ENCODE measurements at places on chromosomes 4 and X. TPM values are rescaled to one million over a fixed set of nuclear protein-coding genes. Genes with fewer than 3 reads are reported as not detected.

DNA sequence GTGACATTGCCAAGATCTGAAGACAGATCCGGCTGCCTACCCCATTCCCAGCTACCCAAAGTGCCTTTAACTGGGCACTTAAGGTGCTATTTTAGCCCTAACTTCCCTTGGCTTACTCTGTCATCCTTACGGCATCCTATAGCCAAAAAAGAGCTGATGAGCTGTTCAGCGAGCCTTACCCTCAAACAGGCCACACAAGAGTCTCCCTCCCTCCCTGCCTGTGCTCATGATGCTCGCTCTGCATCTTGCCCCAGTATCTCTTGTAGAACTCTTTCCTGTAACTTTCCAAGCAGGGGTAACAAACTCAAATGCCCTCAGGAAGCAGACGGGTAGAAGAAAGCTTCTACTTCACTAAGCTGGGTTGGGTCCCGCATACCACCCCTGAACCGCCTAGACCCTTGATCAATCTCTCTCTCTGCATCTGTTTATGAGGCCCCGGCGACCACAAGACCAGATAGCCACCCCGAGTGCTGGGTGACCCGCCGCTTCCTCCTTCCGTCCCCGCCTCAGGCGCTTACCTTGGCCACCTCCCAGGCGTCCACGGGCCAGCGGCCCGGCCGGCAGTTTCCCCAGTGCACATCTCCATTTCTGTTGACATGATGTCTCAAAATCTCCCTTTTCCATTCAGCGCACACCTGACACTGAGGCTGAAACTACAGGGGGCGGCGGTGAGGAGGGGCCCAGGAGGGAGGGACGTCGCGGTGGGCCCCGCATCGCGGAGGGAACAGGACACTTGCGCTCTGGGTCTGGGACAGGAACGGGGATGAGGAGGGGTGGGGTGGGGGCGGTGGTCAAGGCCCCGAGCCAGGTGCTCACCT is 663 bp downstream of the CXorf38 start:
- H3K36me3 ChIP-seq, result peaks cover 22% of the 10 kb centered on the region
- peak overlapping the region; percentile 98 for H3K4me3 ChIP-seq
- DNase-seq, result peak; percentile 31
- peak overlapping the region; percentile 97 for H3K27ac ChIP-seq
- peaks cover 27% of the 10 kb centered on the region for H3K4me1 ChIP-seq

The SLC9A6 gene
- total RNA-seq, result 17.2 TPM

- no peak overlapping the region for H3K4me3 ChIP-seq
- no peaks in the 10 kb centered on the region for H3K27me3 ChIP-seq
- H3K27ac ChIP-seq, result no peak overlapping the region
- no peaks in the 10 kb centered on the region for H3K36me3 ChIP-seq
- no peak for DNase-seq
Observed at GRCh38 chrX:36087366-36087765, 167.8 kb downstream of the CFAP47 start.

DNA sequence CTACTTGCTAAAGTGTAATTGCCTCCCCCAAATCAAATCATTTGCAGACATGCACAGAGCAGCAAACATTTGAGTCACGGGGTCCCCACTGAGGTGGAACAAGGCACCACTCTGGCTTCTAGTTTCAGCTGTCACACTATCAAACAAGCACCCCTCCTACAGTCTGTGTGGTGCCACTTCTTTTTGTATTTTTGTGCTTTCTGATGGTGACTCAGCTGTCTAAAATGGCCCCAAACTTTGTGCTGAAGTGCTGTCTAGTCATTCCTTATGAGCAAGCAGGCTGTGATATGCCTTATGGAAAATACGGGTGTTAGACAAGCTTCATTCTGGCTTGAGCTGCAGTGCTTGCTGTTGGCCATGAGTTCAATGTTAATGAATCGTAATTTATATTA is 15.4 kb downstream of the IGFBP7 start:
- H3K36me3 ChIP-seq, result no peaks in the 10 kb centered on the region
- H3K27me3 ChIP-seq, result peaks cover 25% of the 10 kb centered on the region
- DNase-seq, result no peak
- H3K27ac ChIP-seq, result no peak overlapping the region
- no peaks in the 10 kb centered on the region for H3K4me1 ChIP-seq

The NSUN7 gene
- not detected for total RNA-seq

- no peak for DNase-seq
- H3K4me1 ChIP-seq, result no peaks in the 10 kb centered on the region
- no peaks in the 10 kb centered on the region for H3K36me3 ChIP-seq
- no peak overlapping the region for H3K27ac ChIP-seq
Observed at GRCh38 chrX:11888421-11888820, 130.4 kb downstream of the MSL3 start.

The RAB40AL gene
- total RNA-seq, result 0.31 TPM

GRCh38 chrX:17496407-17496806 is 121.4 kb downstream of the NHS start:
- no peaks in the 10 kb centered on the region for H3K4me1 ChIP-seq
- H3K36me3 ChIP-seq, result no peaks in the 10 kb centered on the region
- H3K4me3 ChIP-seq, result no peak overlapping the region
- no peaks in the 10 kb centered on the region for H3K27me3 ChIP-seq

DNA sequence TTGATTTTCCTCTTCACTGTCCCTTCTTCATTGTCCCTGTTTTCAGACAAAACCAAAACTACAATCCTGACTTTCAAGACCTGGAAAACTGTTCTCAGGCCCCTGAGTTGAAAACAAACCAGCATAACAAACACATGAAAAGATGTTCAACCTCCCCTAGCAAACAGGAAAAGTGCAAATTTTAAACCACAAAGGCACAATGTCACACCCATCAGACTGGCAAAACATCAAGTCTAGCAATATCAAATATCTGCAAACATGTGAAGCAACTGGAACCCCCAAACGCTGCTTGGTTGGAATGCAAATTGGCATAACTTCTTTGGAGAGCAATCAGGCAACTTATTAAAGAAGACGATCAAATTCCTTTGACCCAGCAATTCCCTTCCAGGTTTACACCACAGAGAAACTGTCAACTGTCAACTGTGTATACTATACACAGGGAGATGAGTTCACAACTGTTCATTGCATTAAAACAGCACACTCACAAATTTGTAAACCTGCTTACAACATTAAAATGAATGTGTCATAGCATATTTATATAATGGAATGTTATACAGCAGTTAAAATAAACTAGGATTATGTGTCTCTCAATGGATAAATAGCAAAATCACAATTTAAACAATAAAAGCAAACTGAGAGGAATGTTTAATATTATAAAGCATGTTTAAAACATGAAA is 7.0 kb downstream of the USP46 start:
- H3K27ac ChIP-seq, result peak overlapping the region; percentile 78
- peaks cover 26% of the 10 kb centered on the region for H3K36me3 ChIP-seq
- DNase-seq, result no peak
- peak overlapping the region; percentile 10 for H3K4me3 ChIP-seq
- no peaks in the 10 kb centered on the region for H3K27me3 ChIP-seq

The MMRN1 gene
- 0.40 TPM for total RNA-seq

DNA sequence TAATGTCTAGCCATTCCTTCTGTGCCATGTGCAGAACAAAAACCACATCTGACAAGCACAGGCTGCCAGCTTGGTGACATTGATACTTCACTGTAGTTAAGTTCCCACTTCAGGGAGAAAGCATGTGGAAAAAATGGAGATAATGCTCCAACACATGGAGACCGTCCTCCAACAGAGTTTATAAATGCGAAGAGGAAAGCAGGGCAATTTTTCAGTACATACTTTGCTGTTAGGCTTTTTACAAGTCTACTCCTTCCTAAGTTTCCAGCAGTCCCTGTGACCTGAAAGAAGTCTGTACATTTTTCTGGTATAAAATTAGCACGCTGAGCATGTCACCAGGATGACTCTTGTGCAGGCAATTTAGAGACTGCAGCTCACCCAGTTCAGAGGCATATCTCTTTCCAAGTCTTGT is 766.9 kb upstream of the IGFBP7 start:
- H3K4me3 ChIP-seq, result no peak overlapping the region
- no peaks in the 10 kb centered on the region for H3K36me3 ChIP-seq
- no peaks in the 10 kb centered on the region for H3K4me1 ChIP-seq
- H3K27me3 ChIP-seq, result no peaks in the 10 kb centered on the region
- no peak overlapping the region for H3K27ac ChIP-seq
- DNase-seq, result no peak

The LPAR4 gene
- total RNA-seq, result not detected

- no peaks in the 10 kb centered on the region for H3K27me3 ChIP-seq
- DNase-seq, result no peak
- H3K4me1 ChIP-seq, result no peaks in the 10 kb centered on the region
- no peak overlapping the region for H3K4me3 ChIP-seq
- H3K36me3 ChIP-seq, result no peaks in the 10 kb centered on the region
- no peak overlapping the region for H3K27ac ChIP-seq
Observed at GRCh38 chrX:96984538-96984937, 100.8 kb downstream of the RPA4 start.

DNA sequence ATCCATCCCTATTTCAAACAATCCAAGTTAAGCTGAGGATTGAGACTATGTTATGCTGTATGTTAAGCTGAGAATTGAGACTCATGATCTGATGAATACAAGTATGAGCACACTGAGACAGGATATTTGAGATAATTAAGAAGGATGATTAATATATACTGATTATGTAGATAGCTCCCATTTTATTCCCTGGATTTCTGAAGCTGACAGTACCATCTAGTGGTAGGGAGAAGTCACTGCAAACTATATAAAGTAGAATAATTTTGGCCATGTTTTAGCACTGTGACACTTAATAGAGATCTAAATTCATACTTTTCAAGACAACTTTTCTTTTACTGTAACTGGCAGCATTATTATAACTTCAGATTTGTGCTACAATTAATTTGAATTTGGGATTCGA is 63.8 kb upstream of the HPRT1 start:
- peaks cover 10% of the 10 kb centered on the region for H3K36me3 ChIP-seq
- H3K27me3 ChIP-seq, result no peaks in the 10 kb centered on the region
- no peak overlapping the region for H3K27ac ChIP-seq
- no peaks in the 10 kb centered on the region for H3K4me1 ChIP-seq
- no peak for DNase-seq

The ANKRD50 gene
- total RNA-seq, result 0.40 TPM

GRCh38 chr4:81786766-81787165 is 315.1 kb upstream of the RASGEF1B start:
- DNase-seq, result no peak
- peaks cover 7% of the 10 kb centered on the region for H3K4me1 ChIP-seq
- H3K4me3 ChIP-seq, result no peak overlapping the region
- H3K27ac ChIP-seq, result no peak overlapping the region
- no peaks in the 10 kb centered on the region for H3K36me3 ChIP-seq

DNA sequence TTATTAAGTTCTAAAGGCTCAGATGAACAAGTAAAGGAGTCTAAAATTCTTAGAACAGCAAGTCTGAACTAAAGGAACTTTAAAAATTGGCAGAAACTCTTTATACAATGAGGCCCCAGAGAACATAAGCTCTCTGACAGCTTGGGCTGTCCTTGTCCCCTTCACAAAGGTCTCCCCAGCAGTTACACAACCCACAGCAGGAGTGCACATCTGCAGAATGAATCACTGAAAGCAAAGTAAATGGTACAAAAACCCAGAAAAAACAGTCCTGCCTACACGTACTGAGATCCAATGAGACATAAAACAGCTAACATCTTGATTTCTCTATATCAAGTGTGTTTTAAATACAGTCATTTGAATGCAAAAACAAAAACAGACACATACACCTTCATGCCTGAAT is 18.7 kb downstream of the RBBP7 start:
- no peak overlapping the region for H3K4me3 ChIP-seq
- peaks cover 33% of the 10 kb centered on the region for H3K36me3 ChIP-seq
- no peaks in the 10 kb centered on the region for H3K27me3 ChIP-seq
- no peak for DNase-seq
- H3K27ac ChIP-seq, result no peak overlapping the region

- DNase-seq, result no peak
- no peak overlapping the region for H3K4me3 ChIP-seq
- H3K27me3 ChIP-seq, result no peaks in the 10 kb centered on the region
Observed at GRCh38 chr4:128906581-128906980, 97.1 kb downstream of the JADE1 start.

- no peak overlapping the region for H3K4me3 ChIP-seq
- H3K4me1 ChIP-seq, result no peaks in the 10 kb centered on the region
- H3K27me3 ChIP-seq, result no peaks in the 10 kb centered on the region
- no peak overlapping the region for H3K27ac ChIP-seq
Observed at GRCh38 chrX:118637997-118638396, 89.4 kb upstream of the IL13RA1 start.

The NXF2 gene
- not detected for total RNA-seq

DNA sequence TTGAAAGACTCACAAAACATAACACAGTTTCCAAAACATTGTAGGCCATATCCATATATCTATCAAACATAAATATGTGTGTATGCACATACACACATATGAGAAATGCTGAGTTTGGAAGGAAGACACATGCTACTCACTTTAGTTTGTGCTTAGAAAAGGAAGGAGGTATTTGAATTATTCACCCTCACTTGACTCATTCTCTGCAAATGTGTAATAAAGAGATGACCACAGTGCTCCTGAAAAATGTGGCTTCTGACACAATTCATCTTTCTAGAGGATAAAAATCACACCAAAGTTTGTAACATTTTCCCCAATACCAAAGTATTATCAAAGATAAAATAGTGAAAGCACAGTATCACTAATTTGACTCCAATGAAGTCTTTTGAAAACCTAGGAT is 950.1 kb downstream of the FAT4 start:
- no peaks in the 10 kb centered on the region for H3K4me1 ChIP-seq
- no peak overlapping the region for H3K4me3 ChIP-seq
- DNase-seq, result no peak
- no peak overlapping the region for H3K27ac ChIP-seq
- no peaks in the 10 kb centered on the region for H3K36me3 ChIP-seq

DNA sequence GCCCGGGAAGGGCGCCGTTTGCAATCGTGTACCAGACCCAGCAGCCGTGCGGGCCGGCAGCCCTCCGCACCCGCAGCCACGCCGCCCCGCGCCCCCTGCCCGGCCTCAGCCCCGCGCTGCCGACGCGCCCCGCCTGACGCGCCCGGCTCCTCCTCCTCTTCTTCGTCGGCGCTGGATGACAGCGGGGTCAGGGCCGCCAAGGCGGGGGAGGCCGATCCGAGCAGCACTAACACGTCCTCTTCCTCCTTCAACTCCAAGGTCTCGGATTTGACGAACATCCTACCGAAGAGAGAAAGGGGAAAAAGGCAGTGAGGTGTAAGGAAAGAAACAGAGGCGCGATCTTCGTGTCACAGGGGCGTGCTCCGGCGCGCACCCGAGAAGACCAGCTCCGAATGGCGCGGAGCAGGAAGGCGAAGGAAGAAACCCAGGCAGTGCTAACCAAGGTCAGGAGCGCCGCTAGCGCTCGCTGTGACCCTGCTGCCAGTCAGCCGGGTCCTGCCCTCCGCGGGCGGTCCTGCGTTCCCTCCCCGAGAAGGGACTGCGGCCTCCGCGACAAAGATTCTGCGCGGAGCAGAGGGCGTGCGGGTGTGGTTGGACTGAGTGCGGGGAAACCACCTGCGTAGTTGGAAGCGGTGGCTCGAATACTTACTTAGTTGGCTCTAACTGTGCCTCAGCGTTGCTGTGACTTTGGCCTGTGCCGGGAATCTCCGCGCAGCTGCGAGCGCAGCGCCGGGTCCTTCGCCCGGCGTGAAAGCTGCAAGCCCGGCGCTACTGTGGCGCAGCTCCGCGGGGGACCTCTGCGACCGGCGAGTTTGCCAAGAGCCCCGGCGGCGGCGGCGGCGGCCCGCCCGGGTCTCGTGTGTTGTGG is 548 bp downstream of the NEUROG2 start:
- H3K36me3 ChIP-seq, result peaks cover 11% of the 10 kb centered on the region
- peak overlapping the region; percentile 84 for H3K27ac ChIP-seq
- peaks cover 62% of the 10 kb centered on the region for H3K4me1 ChIP-seq

The IRS4 gene
- total RNA-seq, result not detected

The ARHGEF6 gene
- total RNA-seq, result 122 TPM
